ENCODE measurements at places on chromosomes 7 and 10.

DNA sequence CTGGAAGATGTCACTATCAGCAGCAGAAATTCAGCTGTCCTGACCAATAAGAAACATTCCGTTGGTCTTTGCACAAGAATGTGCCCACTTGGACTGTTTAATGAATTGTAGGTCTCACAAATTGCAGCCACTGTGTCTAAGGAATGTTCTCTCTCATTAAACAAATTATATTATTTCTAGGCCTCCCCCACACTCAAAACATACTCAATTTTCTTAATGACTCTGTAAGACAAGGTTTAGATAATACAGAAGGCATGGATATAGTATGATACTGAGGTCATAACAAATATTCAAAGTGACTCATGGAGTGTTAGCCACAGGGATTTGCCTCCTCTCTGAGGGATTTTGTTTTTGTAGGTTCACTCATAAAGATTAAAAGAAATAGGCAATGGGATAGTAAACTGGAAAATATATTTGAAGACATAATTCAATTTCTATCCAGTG is 197.5 kb downstream of the PTN start:
- no peak for DNase-seq

- DNase-seq, result no peak
Observed at GRCh38 chr10:95516774-95517373, 44.3 kb downstream of the SORBS1 start.

DNA sequence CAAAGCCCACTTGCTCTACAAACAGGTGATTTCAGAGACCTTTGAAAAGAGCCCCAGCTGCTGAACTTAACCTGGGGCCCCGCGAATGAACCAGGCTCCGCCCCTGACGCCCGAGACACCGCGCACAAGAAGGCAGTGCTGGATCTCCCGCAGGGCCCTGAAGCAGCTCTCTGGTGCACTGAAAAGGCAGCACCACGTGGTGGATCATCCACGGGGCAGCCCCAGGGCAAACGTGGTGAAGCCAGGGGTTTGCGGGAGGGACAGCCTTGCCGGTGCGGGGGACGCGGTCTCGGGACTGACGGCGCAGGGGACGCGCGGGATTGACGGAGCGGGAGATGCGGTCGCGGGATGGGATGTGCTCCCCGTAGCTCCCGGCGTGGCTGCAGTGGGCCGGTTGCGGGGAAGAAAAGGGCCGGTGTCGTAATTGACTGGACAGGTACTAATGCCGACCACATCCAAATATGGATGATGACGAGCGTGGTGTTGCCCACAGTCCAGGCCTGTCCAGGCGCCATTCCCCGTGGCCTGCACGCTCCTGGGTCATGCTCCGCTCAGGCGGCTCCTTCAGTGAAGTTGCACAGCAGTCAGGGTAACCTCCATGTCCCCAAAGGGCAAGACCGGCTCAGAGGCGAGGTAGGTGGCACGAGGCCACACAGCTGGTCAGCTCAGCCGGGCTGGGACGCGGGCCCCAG is 421.1 kb downstream of the DNAJB6 start:
- DNase-seq, result no peak

DNA sequence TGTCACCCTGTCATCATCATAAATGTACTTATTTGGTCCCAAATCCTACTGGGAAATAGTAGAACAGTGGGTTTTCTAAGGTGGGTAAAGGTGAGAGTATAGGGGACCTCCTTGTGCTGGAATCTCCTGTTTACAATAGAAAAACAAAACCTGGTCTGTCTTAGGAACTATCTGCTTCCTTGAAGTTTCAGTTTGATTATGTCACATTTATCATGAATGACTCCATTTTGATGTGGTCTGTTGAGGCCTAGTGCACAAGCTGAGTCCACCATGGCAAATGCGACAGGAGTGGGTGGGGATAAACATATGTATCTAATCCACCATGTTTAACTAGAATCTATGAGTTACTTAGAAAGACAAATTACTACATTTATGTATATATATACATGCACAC is 13.0 kb upstream of the REPIN1 start:
- no peak for DNase-seq

DNA sequence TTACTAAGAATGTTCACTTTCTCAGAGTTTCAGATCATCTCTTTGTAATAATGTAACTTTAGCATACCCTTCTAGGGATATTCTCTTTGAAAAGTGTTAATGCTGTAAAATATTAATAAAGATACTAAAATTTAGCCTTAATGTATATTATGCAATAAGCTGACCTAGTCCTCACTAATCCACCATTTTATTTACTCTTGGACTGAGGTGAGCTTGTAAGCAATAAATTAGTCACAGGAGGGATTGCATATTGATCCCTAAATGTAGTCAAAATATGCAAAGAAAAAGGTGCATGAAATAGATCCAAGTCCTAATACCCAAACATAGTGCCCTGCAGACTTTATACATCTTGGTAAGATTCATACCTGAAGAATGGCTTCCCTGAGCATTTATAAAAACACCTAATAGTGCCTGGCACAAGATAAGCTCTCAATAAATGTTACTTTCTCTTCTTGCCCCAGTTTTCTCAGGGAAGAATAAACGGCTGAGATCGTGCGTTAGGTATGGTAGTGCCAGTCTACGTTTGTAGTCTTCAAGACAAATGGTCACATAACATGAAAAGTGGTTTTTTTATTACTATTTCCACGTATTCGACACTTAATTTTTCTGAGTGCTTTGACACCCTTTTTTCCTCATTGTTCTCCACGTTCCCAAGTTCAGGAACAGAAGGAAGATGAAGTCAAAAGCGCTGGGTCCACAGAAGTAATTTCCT is 14.3 kb downstream of the INSIG1 start:
- DNase-seq, result no peak

GRCh38 chr10:120138689-120139088 is 246.2 kb downstream of the SEC23IP start:
- no peak for DNase-seq

All from activated T-helper 1 cell treated with Interleukin-2 at 50 U/mL for 16 hours (primary cell).